Activated CD8-positive, alpha-beta memory T cell treated with anti-CD3 and anti-CD28 coated beads for 4 hours (primary cell): ENCODE measurements at places on chromosomes 2 and 18.

DNA sequence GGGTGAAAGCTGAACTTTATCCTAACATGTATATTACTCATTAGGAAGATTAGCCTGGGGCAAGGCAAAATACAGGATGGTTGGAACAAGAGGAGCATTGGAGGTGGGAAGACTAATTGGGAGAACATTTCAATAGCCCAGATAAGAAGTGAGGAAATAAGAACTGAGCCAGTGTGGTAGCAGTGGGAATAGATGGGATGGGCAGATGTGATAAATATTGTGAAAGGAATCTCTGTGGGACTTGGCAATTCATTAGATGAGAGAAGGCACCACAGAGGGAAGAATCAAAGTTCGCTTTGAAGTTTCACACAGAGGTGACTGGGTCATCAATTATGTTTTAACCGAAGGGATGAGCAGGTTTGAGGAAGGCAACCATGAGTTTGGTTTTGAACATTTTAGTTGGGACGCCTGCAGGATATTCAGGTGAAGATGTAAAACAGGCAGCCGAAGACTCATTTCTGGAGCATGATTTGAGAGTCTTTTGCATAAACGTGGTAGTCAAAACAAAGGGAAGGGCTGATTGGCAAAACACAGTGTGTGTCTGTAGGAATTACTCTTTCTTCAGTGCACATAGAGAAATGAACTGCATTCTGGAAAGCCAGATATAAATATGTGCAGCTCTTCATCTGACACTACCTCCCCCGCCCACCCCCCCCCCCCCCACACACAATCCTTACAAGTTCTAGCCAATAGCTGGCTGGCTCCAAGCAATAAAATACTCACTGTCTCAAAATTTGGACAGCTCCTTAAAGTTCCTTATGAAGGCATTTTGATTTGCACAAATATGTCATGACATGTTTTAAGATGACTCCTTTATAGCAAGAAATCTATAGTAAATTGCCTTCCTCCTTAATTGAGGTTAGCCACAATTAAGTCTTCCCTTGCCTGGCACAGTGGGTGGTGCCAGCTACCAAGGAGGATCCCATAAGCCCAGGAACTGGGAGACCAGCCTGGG is 1.9 kb upstream of the SLC1A4 start:
- no peak for DNase-seq

GRCh38 chr2:99851089-99851488 is 291.3 kb downstream of the AFF3 start:
- no peak for DNase-seq

GRCh38 chr2:68811364-68811763 is 59.8 kb downstream of the BMP10 start:
- no peak for DNase-seq

GRCh38 chr2:86631846-86632485 is 8.3 kb upstream of the RNF103 start:
- no peak for DNase-seq

- no peak for DNase-seq
Measured at GRCh38 chr2:46564811-46565241, 85.5 kb downstream of the TMEM247 start.

DNA sequence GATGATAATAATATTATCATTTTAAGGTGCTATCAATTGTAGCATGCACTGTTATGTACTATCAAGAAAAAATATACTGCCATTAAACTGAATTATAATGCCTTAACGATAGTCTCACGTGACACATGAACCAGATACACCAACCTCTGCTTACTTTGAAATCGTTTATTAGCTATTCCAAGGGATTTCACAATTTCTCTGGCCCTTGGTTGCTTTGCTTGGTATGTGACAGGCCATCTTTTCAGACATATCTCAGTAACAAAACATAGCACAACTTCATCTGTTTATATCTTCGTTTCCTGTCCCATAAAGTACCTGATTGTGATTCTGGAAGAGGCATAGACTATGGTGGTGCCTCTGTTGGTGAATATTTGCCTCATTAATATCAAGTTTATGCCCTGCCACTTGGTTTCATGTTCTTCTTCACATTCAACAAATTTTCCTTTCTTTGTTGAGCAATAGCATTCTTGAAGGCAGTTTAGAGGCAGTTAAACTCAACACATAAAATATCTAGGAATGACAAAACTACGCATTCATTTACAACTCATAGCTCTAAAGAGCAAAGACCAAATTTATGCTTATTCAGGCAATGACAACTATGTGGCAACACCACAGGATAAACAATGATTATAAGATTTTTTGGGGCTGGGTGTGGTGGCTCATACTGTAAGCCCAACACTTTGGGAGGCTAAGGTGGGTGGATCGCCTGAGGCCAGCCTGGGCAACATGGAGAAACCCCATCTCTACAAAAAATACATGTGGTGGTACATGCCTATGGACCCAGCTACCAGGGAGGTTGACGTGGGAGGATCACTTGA is 84.3 kb downstream of the MCFD2 start:
- no peak for DNase-seq

DNA sequence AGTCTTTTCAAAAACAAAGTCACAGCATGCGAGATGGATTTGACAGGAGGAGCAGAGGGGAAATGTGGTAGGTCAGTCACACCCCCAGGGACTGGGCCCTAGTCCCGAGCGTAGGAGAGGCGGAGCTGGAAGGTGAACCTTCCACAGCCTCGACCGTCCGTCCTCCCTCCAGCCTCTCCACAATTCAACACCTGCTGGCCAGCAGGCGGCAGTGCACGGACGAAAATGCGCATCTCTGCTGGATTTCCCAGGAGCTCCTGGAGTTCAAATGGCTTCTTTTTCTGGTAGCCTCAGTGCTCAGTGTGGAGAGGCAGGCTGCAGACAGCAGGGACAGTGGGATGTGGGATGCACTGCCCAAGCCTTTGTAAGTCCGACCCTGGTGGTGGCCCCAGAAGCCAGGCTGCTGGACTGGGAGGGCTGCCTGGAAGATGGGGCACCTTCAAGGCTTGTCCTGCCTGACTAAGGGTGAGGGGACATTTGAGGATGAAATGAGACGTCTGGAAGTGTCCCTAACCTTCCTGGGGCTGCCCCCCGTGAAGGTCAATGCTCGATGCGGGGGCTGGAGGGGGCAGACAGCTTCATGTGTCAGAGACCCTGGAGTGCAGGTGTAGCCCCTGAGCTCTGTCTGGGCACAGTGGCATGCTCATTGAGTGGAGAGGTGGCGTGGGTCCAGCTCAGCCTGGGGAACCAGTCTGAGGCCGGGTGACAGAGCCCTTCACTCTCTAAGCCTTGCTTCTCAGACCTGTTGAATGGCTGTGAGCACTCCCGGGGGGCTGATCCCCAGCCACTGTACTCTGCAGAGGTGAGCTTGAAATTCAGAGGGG is 189.5 kb downstream of the TFCP2L1 start:
- DNase-seq = no peak

DNA sequence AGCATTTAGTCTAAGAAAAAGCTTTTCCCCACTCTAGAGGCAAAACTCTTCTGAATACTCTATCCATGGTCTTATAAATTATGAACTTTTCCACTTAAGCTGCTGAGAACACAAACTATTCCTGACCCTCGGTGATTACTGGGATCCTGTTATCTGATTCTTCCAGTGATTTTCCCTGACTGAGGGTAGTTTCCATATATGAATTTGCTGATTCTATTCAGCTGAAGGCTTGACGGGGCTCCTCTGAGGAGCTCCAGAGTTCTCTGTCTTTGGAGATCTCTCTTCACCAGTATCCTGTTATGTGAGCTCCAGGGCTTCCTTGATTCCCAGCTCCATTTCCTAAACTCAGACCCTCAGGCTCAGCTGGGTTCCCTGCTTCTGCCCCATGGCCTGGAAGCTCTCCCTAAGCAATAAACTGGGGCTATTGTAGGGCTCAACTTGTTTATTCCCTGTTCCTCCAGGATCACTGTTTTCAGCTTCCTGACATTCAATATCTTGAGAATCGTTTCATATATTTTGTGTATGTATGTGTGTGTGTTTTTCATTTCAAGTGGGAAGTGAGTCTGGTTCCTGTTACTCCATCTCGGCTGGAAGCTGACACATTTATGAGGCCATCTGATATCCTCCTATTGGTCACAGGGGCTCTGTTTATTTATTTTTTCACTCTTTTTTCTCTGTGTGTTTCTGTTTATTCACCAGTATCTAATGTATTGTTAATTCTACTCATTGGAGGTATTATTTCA is 78.2 kb downstream of the ARHGAP28 start:
- no peak for DNase-seq

- peak; percentile 11 for DNase-seq
Measured at GRCh38 chr18:74353169-74353775, 37.6 kb downstream of the C18orf63 start.

GRCh38 chr2:174259981-174260380 is 11.6 kb upstream of the OLA1 start:
- DNase-seq = no peak

- DNase-seq = no peak
Measured at GRCh38 chr2:36650031-36650829, 46.3 kb upstream of the VIT start.

- no peak for DNase-seq
Measured at GRCh38 chr2:115874427-115874826, 1432.0 kb downstream of the DPP10 start.

- DNase-seq = no peak
Measured at GRCh38 chr2:232896720-232897597, 26.9 kb downstream of the SNORC start.

- no peak for DNase-seq
Measured at GRCh38 chr2:239365071-239365781, 35.6 kb downstream of the HDAC4 start.

GRCh38 chr2:222941510-222942032 is 80.7 kb downstream of the ACSL3 start:
- DNase-seq = no peak

DNA sequence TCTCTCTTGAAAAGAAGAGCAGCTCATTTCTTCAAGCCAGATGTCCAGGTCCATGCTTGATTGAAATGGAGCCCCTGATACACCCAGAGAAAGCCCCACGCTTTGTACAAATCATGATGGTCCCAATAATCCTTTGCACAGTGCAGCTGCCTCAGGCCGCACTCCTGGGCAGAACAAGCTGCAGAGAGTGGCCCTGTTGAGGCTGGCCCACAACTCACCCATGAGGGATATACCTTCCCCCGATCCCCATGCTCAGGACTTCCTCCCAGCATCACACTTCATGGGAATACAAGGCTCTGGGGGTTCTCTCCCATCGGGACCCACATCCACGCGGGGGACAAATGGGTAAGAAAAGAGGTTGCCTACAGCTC is 181.8 kb downstream of the CTIF start:
- no peak for DNase-seq

- DNase-seq = no peak
Measured at GRCh38 chr2:54456612-54457322, 640 bp downstream of the SPTBN1 start.

GRCh38 chr2:101501443-101501842 is 26.5 kb upstream of the RFX8 start:
- DNase-seq = no peak

GRCh38 chr2:231347638-231348037 is 47.9 kb upstream of the B3GNT7 start:
- no peak for DNase-seq

GRCh38 chr2:177542396-177542795 is 149.8 kb downstream of the AGPS start:
- DNase-seq = no peak

DNA sequence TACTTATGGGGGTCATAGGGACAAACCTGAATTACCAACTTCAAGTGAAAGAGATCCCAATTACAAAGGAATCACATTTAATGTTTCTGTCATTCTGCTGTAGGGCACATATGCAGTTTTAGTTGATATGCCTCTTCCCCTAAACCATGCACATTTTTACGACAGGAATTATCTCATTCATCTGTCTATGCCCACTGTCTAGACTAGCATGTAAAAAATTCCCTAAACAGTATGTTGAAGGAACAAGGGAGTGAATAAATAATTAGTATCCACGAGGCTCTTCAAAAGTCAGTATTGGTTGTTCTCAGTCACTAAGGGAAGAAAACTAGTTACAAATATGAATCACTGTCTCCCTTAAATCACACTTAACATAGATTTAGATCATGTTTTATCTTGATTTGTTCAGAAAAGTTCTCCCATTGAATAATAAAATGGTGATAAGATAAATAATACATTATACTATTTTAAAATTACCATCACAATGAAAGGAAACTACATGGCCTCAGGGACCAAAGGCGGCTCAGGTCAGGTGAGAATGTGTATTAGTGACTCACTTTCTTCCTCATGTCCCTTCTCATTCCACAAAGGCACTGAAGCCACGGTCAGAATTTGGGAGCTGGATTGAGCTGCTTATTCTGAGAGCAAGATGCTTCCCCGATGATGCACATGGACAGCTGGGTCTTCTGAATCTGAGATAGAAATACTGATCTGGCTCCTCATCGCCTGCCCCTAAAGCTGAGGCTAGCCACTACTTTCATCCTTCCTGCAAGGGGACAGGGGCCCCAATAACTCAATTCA is 29.1 kb downstream of the DYM start:
- no peak for DNase-seq

DNA sequence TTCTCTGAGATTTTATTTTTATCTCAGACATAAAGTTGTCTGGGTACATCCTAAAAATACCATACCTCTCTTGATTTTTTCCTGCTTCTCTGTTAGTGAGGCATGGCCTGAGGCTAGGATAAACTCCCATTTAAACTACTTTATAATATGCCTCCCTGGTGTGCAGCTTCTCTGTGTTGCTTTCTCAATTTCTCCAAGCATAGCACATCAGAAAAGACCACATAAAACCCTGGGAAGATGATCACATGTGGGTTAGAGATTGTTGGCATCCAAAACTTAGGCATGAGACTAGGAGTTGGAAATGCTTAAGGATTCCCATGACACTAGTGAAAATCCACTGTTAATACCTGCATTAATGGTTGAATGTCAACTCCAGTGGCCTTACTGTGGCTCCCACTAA is 254.6 kb downstream of the RND3 start:
- no peak for DNase-seq

DNA sequence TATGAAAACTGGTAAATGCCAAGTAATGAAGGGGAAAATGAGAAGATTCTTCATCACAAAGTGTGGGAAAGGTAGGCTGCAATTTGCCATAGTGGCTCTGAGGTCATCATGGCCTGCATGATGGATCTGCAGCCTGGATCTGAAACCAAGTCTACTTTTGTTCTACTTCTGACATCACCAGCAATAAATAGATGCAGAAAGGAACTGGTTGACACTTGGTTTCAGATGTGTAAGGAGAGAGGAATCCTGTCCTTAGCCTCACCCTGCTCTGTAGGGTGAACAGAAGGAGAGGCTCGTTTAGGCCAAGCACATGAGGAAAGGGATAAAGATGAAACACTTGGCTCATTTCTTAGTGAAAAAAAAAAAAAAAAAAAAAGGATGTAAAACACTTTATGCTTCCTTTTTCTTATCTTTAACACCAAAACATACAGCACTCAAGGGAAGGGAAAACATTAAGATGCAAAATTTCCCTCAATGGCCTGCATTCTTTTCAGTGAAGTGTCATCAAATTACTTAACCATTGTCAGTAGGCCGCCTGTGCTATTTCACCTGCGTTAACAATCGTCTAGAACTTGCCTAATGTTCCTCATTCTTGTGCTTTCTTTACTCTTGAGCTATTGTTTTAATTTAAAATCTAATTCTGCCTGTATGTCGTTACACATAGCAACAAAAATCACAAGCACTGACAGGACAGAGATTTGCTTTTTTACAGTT is 3.9 kb downstream of the NEB start:
- DNase-seq = no peak
